ENCODE measurements at places on chromosomes 12 and 14.

DNA sequence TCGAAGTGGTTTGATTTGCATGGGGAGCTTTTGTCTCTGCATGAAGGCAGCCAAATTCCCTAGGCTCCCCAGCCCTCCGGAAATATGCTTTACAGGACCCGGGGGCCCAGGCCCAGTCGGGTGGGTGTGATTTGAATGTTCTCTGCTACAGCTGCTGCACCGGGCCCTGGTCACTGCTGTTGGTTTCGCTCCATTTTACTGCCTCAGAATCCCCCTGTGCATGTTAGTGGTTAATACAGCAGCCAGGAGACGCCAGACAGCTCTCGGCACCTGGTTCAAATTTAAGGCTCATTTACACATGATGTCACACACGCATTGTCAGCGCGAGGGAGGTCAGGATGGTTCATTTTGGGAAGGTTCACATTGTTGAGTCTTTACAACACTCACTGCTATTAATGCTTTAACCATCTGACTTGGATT, 99.6 kb downstream of the SLC38A6 start:
- no peak for DNase-seq

- DNase-seq: no peak
Observed at GRCh38 chr12:64903479-64904152, 79.2 kb downstream of the TBC1D30 start.

DNA sequence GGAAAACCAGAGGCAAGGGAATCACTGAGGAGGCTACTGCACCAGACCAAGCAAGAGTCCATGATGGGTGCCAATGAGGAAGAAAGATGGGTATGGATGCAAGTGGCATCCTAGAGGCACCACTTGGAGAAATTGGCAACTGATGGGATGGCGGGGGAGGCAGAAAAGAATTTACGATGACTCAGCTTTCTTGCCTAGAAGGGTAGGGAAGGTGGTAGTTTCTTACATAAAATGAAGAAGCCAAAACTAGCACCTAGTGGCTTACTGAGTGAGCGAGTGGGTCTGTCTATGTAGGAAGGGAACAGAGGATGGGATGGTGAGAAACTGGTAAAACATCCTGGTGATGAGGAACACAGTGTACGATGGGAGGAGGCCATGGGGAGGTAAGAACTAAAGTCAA, 80.8 kb downstream of the CIT start:
- no peak for DNase-seq

DNA sequence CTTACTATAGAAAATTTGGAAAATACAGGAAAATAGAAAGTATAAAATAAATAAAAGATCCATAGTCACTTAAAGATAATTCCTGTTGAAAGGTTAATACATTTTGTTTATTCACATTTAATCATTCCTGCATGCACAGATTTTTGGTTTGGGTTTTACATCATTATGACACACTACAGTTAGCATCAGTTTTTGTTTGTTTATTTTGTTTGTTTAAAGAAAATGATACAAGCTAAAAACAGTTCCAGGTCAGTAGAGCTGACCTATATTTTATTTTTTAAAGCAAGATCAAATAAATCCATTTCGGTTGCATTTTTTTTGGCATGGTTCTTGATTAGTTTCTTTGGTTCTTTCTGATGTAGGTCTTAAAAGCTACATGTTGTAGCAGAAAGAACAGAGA, 68.8 kb upstream of the CCDC91 start:
- no peak for DNase-seq

GRCh38 chr14:103123634-103124500, 606 bp downstream of the TNFAIP2 start:
- DNase-seq: peak; percentile 49

- DNase-seq: no peak
Observed at GRCh38 chr14:83491091-83491490, 1957.4 kb upstream of the SEL1L start.

GRCh38 chr14:69982886-69983285, 103.7 kb downstream of the SMOC1 start:
- DNase-seq: no peak

Measured in trophoblast cell (in vitro differentiated cells and primary cell).